EL (cell line): ENCODE measurements at places on chromosomes 1 and 21.

- DNase-seq: peak; percentile 69
Observed at GRCh38 chr21:26842300-26842699, 2.9 kb downstream of the ADAMTS1 start.

- no peak for DNase-seq
Observed at GRCh38 chr1:179973198-179974110, 18.8 kb downstream of the CEP350 start.

DNA sequence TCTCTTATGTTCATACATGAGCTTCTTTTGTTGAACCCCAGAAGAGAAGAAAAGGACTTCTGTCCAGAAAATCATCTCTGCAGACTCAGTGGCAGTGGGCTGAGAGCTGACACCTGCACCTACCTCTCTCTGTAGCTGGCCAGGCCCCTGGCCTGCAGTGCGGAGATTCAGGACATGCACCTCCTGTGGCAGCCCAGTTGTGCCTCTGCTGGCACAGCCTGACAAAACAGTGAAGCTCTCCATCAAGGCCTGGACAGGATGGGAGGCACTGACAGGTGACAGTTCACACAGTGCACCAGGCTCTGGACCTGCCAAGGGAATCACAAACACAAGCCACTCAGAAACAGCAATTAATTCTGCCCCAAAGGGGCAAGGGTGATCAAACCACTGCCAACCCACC is 88.8 kb downstream of the TGFBR3 start:
- DNase-seq: no peak

DNA sequence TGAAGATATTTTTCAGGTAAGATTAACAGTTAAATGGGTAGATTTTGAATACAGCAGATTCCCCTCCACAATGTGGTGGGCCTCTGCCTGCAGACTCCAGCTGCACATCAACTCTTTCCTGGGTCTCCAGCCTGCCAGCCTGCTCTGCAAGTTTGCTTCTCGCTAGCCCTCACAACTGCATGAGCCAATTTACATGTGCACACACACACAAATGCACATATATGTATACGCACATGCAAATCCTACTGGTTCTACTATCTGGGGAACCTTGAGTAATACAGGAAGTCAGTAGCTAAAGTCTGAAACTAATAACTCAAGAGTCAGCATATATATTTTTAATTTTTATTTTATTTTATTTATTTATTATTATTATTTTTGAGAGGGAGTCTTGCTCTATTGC is 34.8 kb upstream of the QSOX1 start:
- DNase-seq: no peak

DNA sequence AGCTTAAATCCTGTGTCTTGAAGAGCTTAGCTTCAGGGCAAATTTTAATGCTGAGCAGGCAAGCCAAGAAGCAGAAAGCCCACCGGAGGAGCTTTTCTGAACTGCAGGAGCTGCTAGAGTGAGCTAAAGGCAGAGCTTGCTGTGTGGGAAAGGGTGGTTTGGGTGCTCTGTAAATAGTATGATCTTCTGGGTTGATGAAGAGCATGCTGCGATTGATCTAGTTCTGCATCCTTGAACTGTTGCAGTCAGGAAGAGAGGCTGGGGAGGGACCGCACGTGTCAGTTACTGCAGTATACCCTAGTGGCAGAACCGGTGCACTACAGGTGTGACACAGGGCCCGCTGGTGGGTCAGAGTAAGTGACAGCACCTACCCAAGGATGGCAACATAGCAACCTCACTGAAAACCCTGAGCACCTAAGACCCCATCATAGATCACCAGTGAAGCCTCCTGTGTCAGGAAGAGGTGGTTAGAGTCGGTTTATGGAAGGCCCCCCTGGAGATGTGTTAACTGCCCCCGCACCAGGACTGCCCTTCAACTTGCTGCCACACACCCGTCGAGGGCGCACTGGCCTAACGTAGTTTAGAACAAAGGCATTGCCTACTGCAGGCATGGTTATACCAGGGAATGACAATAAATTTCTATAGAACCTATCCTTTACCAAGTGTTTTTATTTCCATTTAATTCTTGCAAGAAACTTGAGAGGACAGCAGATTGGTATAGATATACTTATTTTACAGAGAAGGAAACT is 146.0 kb upstream of the KIAA0040 start:
- no peak for DNase-seq

DNA sequence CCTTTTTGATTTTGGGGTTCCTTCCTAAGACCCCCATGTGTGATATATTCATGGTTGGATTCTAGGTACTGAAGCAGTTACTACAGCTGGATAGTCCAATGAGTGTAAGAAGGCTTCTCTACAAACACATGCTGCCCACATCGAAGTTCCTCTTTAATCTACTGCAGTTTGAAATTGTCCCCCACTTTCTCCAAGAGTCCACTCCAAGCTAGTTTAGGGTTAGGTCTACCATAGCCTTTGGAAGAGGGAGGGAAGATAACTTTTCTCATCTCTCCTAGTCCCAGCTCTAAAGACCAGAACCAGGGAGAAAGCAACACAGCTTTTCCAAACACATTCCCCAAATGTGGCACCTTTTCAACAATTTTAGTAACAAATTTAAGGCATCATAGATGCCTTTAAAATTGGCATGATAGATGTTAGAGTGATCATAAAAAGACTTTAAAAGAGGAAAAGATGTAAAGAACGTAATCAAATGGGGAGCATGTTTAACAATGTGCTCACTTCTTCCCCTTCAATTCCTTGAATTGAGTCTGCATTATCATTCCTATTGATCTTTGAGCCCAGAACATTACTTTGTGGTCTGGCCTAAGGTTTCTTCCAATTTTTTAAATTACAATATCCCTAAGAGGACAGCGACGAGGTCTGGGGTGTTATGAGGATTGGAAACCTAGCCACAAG is 1.0 kb upstream of the EXO1 start:
- DNase-seq: no peak

DNA sequence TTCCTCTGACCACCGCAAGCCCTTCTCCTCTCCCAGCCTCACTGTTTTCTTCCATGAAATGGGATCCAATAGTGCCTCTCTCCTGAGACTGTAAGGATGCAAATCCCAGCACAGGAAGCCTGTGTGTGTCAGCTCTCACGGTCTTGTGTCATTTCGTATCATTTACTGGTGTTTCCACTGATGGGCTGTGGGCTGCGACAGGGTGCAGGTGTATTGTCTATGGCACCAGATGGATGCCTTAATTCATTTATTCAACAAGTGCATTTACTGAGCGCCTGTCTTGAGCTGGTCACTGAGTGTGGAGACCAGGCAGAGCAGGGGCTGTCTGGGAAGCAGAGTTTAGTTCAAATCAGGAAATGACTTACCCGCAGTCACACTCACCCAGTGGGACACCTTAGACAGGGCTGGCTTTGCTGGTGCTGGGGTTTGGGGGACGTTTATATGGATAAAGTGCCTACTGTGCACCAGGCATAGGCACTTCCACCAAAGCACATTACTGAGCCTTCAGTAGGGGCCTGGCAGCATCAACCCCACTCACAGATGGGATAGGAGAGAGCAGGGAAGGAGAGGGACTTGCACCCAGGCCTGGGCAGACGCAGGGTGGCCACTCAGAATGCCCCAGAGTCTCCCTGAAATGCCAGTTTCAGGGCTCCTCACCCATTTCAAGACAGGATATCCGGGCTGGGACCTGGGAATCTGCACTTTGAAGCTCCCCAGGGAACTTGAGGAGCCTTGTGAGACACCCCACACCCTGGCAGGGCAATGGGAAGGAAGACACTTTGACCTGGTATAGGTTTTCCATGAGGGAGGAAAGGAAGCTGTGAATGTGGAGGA is 398.9 kb downstream of the MATN1 start:
- DNase-seq: no peak

GRCh38 chr21:25838809-25839208 is 104.0 kb downstream of the GABPA start:
- DNase-seq: no peak

GRCh38 chr1:110628323-110629105 is 22.4 kb upstream of the KCNA2 start:
- DNase-seq: no peak

DNA sequence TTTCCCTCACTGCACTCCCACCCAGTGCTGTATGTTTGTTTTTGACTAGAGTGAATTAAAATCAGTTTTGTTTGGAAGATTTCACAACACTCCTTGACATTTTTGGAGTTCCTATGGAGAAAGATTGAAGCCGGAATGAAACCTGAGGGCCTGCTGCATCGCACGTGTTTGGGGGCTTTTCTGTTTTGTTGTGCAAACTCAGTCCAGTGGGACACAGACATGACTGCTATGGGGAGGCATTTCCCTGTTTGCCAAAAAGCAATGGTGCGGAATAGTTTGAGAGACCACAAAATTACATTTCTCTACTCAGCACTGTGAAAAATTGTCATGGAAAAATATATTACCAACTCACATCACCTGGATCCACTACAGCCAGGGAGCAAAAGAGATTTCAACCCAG is 43.8 kb upstream of the KCNE2 start:
- DNase-seq: no peak

DNA sequence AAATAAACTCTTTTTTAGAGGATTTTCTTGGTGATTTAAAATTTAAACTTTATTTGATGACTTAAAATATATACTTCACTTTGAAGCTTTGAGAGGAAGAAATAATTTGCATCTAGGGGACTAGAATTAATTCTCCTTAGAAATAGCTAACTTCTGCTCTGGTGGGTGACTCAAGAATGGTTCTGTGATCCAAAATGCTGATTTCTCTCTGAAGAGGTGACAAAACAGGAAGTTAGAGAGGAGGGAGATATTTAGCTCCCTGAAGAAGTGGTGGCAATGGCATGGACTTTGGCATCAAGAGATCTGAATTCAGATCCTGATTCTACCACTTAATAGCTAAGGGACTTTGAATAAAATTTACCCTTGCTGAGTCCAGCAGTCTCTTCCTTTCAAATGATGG is 125.8 kb upstream of the ATP1B1 start:
- DNase-seq: no peak

- no peak for DNase-seq
Observed at GRCh38 chr1:162946701-162947100, 85.7 kb upstream of the CCDC190 start.

DNA sequence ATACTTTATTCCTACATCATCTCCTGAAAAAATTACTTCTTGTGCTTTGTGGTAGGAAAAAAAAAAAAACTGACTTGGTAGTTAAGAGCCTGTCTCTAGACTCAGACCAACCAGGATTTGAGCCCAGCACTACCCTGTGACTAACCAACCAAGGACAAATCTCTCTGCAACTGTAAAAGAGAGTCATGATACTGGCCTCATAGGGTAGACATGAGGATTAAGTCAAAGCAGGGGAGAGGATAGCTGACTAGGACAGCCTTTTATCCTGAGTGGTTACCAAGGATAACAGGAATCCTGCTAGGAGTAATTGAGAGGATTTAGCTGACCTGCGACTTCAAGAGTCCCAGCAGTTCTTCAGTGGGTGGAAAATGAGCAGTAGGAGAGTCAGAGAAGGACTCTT is 112.8 kb downstream of the C1orf21 start:
- DNase-seq: no peak

DNA sequence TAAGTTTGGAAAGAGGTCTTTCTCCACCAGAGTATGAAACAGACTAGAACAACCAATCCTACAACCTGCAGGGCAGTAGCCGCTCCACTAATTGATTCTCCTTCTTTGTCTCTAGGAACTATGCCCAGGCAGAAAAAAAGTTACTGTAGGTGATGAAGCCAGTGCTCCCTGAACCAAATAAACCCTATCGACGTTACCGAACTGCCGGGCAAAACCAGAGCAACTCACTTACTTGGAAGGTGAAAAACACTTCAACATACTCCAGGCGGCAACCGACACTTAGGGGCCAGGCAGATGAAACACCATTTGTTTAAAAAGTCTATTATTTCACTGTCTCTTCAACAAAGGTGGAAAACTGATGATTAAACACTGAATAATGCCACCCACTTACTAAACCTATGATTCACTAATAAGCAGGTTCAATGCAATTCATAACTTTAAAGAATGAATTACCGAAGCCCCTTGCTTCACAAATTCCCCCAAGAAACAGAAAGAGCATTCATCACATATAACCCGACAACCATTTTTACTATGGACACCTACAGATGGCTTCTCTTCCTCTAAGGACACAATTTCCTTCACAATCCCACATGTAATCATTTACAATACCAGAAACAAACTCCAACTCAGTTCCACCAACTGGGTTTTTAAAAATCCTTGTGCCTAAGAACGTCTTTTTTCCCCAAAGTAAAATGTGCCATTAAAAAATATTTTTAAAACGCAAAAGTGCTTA is 1.6 kb downstream of the NRIP1 start:
- peak; percentile 37 for DNase-seq

DNA sequence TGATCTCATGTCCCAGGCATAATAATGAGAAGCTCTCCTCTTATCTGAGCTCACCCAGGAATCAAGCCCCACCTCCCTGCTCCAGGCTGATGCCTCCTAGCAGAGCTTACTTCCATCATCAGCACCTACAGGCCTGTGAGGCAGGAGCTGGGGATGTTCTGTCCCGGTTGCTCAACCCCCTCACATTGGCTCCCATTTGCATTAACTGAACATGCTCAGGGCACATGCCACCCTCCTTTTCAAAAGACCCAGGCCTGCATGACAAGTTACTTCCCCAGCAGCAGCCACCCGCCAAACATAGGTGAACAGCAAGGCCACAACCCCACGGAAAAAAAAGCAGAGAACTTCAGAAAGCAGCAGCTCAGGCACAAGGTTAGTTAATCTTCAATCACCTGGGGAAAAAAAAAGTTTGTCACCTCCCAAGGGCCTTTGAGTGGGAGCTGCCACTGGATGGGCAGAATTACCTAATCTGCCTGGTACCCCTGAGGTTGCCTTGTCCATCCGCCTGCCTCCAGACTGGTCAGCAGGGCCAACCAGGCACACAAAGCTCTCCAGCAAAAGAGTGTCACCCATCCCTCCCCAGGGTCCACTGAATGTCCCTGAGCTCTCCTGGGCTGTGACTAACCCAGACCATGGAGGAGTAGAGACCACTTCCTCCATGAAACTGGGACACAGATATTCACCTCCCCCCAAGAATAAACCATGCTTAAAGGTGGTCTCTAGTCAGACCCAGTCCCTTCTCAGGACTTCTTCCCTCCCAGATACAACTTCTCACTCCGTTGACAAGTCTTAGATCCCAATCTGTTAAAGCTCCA is 4.4 kb downstream of the KCNN3 start:
- DNase-seq: no peak

- DNase-seq: no peak
Observed at GRCh38 chr1:83704350-83704749, 294.6 kb downstream of the TTLL7 start.

DNA sequence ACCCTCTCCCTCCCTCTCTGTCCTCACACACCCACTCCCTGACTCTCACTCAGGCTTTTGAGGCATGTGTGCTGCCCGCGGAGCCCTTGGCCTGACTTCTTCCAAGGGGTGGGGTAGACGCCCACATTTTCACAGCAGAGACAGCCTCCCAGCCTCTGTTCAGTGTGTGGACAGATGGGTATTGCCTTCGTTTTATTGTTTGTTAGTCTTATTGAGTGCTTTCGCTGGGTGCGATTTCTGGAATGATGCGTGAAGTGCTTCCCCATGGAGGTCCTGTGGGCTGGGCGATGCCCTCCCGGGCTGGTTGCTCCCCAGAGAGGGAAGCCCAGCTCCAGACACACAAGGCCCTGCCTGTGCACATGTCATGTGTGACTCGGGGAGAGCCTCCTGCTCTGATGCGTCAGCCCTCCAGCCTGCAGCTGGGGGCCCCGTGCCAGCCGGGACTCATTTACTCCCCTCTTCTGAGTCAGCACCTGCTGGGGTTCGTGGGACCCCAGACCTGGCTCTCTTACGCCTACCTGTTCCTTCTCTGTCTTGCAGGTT is 14.7 kb downstream of the PDXK start:
- DNase-seq: peak; percentile 31

GRCh38 chr1:101203820-101204540 is 32.8 kb upstream of the S1PR1 start:
- peak; percentile 89 for DNase-seq
